ENCODE measurements at places on chromosomes 11 and 22.

- no peak for DNase-seq
These were observed 1155.9 kb downstream of the TBC1D22A start for GRCh38 chr22:47918276-47918921.

DNA sequence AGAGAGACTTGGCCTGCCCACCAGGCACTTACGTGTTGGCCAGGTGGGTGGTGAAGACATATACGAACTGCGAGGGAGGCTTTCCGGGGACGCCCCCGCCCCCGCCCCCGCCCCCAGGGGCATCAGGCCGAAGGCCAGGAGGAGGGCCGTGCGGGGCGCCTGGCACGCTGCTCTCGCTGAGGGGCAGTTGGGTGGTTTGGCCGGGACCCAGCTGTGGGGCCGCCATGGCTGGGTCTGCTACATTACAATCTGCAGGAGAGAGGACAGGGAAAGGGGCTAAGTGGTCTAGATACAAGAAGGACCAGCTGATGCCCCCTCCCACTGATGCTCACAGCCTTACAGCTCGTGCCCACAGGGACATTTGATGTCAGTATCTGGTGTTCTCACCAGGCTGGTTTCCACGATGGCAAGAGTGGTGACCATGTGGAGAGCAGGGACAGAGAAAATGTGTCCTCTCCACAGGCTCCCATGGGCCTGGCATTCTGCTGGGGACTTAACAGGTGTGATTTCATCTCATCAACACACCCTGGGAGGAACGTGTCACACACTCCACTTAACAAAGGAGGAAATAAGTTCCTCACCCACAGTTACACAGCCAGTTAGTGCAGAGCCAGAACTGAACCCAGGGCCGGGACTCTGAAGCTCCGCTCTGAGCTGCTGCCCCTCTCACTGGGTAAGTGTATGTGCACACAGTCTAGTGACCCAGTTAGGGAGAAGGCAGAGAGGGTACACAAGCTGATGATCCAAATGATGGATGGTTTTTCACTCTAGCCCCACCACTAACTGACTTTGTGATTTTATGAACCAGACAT lies 19.7 kb downstream of the CXCR5 start:
- DNase-seq, result no peak

GRCh38 chr11:2123628-2123960 lies 15.6 kb downstream of the IGF2 start:
- DNase-seq, result no peak

- no peak for DNase-seq
These were observed 462.9 kb downstream of the TBC1D22A start for GRCh38 chr22:47225080-47225930.

DNA sequence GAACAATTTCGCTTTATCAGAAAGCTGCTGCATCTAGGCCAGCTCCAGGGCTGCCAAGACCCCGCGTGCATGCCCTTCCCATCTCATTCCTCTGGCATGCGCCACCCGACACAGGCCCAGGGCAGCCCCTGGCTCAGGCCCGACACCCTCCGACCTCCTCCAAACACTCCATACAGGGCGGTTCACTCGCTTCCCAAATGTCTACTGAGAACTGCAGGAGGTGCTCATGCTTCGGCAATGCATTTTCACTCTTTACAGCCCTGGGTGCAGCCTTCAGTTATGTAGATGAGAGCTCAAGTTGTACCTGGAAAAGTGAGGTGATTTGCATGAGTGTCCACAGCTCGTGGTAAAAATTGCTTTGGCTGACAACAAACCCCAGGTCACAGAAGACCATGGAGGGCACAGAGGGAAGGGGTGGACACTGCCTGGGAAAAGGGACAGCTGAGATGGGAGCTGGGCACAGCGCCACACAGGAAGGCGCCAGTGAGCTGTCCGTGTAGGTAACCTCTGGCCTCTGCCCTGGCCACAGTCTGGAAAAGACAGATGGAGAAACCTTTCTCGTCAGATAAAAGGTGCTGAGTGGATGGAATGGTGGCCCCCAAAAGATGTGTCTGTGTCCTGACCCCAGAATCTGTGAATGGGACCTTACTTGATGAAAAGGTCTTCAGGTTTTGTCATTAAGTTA lies 1351.9 kb downstream of the BRD1 start:
- DNase-seq, result no peak

GRCh38 chr11:132361011-132361550 lies 990.7 kb downstream of the NTM start:
- DNase-seq, result no peak

GRCh38 chr22:41966607-41967240 lies 2.5 kb upstream of the SEPTIN3 start:
- peak; percentile 90 for DNase-seq

DNA sequence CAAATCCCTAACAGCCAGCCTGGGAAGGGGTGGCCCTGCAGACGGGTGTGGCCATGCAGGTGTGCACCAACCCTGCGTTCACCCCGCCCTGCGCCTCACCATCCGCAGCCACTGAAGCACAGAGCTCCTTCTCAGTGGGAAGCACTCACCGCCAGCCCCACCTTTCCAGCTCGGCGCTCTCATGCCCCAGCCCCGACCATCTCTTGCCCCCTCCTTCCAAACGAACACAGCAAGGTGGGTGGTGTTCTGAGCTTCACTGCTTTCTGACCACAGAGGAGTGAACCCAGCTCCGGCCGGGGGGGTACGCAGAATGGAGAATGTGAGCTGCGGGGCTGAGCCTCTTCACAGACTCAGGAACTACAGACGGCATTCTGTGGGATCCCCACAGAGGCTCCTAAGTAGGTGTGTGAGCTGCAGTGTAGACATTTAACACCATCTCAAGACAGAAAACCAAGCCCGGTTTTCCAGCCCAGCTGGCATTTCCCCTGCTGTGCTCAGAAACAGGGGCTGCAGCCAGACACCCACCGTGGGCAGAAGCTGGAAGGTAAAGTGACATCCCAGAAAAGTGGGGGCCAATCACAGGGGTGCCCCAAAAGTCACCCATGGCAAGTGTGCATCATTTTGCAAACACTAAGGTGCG lies 88.4 kb upstream of the RTL6 start:
- DNase-seq, result no peak

DNA sequence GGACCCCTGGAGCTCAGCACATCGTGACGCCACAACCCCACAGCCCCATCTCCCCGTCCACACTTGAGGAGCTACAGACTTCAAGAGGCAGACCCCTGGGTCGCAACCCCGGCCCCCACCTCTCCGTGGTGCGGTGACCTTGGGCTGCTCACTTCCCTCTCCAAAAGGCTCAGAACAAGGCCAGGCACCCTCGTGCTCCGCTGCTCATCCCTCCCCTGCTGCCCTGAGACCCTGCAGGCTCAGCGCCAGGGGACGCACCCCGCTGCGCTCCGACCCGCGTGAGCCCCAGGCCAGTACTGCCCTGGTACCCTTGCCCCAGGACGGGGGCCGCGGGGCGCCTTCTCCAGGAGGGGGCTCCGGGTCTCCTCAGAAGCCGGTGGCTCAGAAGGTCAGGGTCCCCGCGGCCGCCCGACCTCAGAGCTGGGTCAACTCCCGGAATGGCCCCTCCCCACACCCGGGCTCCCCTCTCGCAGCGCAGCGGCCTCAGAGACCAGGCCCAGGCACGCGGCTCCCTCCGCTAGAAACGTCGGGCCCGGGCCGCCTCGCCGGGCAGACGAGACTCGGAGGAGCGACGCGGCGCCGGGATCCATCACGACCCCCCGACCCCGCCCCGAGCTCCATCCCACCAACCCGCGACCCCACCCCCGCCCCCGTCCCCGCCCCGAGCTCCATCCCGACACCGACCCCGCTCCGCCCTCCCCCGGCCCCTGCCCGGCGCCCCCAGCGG lies 563 bp downstream of the GATD1 start:
- DNase-seq, result no peak

DNA sequence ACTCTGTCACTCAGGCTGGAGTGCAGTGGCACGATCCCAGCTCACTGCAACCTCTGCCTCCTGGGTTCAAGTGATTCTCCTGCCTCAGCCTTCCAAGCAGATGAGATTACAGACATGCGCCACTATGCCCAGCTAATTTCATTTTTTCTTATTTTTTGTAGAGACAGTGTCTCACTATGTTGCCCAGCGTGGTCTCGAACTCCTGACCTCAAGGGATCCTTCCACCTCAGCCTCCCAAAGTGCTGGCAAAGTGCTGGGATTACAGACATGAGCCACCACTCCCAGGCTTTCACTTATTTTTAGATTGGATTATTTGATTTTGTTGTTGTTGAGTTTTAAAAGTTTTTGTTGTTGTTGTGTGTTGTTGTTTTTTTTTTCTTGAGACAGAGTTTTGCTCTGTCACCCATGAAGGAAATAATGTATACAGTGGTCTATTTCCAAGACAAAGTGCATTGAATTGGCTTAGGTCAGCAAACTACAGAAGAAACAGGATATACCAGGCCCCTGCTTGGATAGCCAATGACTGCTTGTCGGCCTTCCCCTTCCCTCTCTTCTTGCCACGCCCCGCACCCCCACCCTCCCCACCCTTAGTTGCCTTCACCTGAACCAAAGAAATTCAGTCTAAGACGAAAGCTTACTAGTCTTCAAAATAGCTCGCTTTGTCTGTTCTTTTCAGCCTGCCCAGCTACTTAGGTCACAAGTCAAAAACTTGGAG lies 91.8 kb upstream of the CLDN5 start:
- DNase-seq, result no peak

DNA sequence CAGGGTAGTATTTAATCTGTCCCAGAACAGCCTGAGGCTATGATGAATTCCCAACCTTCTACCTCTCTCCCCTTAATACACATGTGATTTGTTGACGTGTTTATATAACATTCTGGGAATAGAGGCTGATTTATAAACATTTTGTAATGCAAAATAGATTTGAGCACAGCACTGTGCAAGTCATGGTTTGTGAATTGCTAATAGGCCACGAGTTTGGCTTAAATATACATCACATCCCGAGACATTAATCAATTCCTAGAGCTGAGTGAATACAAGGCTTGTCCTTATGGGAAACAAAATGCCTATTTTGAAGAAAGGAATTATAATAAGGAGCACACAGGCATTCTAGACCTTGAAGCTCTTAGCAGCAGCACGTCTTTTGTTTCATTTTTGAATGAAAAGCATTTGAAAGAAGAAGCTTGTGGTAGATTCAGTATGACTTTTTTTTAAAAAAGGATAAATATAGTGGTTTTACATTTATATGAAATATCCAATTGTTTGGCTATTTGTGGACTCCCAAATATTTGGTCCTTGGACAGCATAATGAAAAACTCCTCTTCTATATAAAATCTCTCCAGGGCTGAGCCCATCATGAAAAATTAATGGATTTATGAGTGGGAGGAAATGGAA lies 116.4 kb downstream of the SLC17A6 start:
- no peak for DNase-seq

DNA sequence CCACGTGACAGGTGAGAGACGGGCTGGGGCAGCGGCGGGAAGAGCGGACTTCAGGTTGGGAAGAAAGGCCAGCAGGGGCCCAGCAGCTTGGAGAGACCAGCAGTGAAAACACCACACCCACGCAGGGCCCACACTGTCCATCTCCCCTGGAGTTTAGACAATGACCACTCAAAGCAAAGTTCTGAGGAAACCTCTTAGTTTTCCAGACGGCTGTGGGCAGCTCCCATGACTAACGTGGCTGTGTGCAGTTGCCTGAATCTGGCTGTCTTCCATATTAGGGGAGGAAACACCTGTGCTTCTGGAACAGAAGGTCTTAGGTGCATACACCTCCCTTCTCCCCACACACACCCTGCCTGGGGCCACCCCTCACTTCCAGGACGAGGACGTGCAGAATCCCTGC lies 70.6 kb upstream of the TTLL12 start:
- no peak for DNase-seq

- DNase-seq, result peak; percentile 34
These were observed 546.0 kb downstream of the METTL15 start for GRCh38 chr11:28654191-28654590.

DNA sequence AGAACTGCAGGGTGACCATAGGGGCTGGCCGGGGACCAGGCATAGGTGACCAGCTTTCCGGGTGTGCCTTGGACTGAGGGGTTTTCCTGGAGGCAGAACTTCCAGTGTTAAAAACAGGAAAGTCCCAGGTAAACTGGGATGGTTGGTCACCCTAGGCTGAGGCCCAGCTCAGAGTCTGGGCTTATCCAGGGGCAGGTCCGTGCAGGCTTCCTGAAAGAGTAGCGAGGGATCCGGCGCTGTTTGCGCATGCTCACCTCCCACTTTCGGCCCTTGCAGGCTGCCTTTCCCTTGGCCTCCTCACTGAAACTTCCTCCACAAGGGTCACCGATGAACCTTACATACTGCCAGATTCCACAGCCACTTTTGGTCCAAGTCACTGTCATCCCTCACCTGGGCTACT lies 119.8 kb upstream of the PLET1 start:
- no peak for DNase-seq

DNA sequence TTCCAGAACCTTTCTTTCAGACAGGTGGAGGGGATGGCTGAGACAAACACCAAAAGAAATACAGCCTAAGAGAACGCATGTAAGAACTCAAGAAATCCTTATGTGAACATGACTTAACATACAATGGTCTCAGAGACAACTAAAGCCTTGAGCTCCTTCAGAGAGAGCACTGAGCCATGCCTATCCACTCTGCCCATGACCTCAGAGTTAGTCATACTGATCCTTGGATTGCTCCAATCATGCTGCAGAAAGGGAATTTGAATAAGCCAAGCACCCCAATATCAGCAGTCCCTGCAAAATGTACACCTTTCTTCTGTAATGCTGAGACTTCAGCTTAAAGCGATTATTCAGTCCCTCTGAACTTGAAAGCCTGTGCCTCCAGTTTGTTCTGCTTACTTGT lies 43.2 kb upstream of the CHKA start:
- DNase-seq, result no peak

DNA sequence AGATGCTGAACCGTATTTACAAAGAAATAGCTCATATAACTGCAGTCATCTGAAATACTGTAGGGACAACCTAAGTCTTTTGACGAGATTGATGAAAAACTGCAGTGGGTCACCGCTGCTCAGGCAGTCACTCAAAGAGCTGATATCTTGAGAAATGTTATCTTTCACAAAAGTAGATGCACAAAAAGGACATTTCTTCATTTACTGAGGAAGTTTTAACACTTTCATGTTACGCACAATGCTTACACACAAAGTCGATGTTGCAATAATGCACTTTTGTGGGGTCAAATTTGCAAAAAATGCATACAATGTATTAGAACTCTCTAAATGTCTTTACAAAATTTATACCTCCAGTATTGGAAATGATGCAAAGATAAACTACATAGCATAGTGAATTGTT lies 16.2 kb upstream of the OR10V1 start:
- DNase-seq, result no peak

GRCh38 chr11:91761406-91762025 lies 463.1 kb upstream of the FAT3 start:
- DNase-seq, result no peak

- peak; percentile 55 for DNase-seq
These were observed 1.4 kb downstream of the PATZ1 start for GRCh38 chr22:31344578-31345330.

- no peak for DNase-seq
These were observed 2.2 kb upstream of the OMP start for GRCh38 chr11:77100166-77101042.

- DNase-seq, result no peak
These were observed 17.3 kb upstream of the MRGPRF start for GRCh38 chr11:69030301-69030700.

- no peak for DNase-seq
These were observed 12.6 kb downstream of the KCNQ1OT1 start for GRCh38 chr11:2687223-2687530.

- DNase-seq, result no peak
These were observed 8.3 kb upstream of the SLC39A13 start for GRCh38 chr11:47399860-47400767.

GRCh38 chr11:117817368-117818040 lies 7.0 kb downstream of the FXYD2 start:
- DNase-seq, result peak; percentile 43

- no peak for DNase-seq
These were observed 17.7 kb downstream of the APLP2 start for GRCh38 chr11:130087294-130087926.

Data from fibroblast of gingiva (primary cell).